Right ventricle myocardium inferior (tissue), 1 donor: ENCODE measurements at places on chromosomes 3 and 15.

DNA sequence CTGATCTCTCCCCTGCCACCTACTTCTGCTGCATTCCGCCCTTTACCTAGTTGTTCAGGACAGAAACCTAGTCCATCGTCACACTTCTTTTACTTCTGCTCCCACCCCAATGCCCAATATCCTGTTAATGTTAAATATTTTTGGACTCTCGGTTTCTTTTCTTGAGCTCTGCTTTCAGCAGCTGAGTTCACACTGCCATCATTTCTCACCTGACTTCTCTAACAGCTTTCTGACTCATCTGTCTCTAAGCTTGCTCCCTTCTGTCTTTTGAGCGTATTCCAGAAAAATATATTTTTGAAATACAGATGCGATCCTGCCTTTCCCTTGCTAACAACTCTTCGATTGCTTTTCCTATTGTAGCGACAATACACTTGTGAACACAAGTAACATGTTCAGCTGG is 183.4 kb downstream of the KLHL25 start:
- DNase-seq = no peak

DNA sequence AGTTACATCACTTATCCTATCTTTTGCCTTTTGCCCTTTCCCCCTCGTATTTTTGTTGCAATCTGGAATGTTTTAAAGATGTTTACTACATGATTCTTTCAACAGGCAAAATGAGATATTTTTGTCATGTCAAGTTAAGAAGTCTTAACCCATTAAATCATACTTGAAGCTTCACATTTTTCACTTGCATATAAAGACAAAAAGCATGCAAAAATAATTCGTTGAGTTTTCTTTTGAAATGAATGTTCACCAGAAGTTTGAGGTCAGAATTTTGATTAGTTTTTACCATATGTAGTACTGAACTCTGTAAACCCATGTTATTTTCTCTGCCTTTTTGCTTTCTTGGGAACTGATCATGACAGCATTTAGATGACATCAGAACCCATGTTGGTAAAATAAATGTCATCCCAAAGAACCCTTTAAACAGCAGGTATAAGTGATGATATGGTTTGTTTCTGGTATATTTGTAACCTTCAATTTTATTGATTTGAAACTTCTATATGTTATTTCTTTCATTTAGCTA is 188.5 kb downstream of the GHSR start:
- no peak for DNase-seq

DNA sequence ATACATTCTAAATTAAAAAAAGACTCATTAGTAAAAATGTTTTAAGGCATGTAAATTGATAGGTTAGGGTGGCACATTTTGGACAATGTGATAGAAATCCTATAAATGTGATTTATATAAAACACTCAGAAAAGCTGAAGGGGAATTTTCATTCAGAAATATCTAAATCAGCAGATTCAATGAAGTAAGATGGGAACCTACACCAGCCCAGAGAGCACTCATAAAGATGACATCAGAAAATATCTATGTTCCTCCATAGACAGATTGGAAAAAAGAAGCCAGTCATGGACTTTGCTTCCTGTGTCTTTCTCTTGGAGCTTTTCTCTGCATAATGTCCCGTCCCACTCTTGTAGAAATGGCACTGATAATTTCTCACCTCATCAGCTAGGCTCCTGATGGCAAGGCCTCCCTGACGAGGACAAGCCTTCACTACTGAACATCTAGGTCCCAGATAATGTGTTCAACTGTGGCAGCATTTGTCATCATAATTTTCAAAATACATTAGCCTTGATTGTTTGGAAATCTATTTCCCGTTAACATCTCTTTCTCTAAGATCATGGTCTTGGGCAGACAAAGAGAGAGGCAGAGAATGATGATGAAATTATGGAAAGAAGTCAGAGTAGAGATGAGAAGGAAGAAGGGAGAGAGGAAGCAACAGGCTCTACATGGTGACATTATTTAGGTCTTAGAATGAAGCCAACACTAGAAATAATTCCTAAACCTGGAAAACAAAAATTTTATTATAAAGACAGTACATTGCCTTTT is 354.4 kb downstream of the NTRK3 start:
- no peak for DNase-seq

DNA sequence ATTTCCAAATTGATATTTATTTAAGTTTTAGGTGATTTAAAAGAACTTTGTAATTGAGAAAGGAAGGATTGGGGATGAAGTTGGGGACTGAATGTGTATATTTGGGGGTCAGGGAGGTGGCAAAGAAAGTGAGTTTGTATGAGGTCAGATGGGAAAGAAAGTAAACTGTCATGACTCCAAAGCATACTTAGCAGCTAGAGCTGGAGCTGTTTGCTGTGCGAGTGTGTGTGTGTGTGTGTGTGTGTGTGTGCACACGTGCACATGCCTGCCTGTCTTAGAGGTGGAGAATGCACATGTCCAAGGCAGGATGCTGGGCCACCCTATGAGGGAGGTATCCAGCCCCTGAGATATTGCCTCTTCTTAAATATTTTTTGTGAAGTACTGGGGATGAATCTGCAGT is 21.0 kb downstream of the BOC start:
- DNase-seq = no peak
